Left kidney (tissue), 8 donors: ENCODE measurements at places on chromosomes 12 and 14.

DNA sequence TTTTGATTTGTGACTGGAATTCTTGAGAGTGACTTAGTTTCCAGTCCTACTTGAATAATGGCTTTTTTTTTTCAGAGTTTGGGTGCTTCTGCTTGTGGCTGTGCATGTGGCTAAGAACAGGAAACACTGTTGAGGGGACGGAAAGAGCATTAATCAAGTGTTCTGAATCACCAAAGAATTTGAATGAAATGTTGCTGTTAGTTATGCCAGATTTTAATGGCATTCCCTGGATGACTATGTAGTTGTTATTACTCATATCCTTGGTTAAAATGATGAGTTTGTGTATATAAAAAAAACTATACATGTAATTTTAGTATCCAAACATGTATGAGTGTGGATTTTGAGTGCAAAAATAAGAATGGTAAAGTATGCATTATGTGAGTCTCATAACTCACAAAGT lies 347.9 kb downstream of the BCAT1 start:
- DNase-seq = no peak

DNA sequence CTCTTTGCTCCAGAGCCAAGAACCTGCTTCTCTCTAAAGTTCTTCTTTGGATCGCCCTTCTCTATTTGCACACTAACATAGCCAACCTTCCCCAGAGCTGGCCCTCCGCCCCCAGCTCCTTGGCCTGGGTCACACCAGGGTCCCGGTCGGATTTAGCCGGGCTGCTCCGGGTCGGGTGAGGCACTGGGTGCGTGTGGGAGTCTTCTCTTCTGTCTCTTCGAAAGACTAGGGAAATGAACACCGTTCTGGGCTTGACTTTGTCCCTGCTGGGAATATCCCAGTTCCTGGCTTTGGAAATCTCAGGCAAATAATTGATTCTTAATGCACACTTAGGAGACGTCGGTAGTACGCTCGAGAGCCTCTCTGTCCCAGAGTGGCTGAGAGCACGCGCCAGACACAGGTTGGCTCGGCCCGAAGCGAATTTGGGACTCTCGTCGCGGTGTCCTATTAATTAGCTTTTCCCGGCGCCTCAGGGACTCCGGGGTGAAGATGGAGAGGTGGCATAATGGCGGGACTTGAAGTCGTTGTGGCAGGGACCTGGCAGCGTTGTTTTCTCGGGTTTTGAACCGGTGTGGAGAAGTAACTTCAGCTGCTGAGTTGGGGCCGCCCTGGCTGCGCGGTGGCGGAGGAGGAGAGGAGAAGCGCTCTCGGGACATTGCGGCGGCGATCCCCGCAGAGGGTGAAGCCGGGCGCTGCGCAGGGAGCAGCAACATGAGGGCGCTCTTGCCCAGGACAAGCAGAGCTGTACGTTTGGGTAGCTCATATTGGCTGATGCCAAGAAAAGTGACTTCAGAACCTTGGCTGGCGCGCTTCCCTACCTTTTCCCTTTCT lies 7.5 kb downstream of the FOXG1 start:
- DNase-seq = no peak

- no peak for DNase-seq
These were observed 71.7 kb downstream of the SCN8A start for GRCh38 chr12:51662728-51663154.

DNA sequence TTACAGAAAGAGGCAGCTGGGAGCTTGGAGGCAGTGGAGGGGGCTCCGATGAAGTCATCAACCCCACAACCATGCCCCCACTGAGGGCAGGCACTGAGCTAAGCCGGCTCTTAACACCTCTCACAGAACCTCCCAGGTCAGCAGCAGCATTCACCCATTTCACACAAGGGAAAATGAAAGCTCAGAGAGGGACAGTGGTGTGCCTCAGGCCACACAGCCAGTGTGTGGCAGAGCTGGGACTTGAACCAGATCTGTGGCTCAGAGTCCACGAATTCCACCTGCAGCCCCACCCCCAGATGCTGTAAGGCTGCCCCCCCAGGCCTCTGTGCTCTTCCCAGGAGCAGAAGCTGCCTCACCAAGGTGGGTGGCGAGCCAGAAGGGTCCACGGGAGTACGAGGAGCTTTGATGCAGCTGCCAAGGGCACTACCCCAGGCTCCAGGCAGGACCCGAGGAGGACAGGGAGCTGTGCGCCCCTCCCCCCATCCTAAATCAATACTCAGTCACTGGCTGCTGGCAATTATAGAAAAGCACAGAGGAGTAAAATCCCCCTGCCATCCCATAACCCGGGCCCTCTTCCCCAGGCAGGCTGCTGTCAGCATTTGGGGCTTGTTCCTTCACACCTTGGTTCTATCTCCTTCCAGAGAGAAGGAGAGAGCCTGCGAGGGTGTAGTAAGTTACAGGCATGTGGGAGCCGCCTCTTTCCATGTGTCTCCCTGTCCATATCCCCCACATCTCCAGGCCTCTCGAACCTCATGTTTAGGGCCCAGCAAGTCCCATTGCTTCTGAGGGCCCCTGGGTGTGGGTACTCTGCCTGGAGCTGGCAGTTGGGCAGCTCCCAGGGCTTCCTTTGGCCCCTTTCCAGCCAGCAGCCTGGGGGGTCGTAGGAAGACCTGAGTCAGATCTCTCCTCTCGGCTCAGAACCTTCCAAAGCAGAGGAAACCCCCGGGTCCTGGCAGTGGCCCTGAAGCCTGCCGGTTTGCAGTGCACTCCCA lies 47.6 kb downstream of the FAM222A start:
- no peak for DNase-seq

GRCh38 chr12:116726694-116727093 lies 11.2 kb downstream of the SPRING1 start:
- no peak for DNase-seq

GRCh38 chr12:22533155-22533554 lies 11.2 kb downstream of the C2CD5 start:
- no peak for DNase-seq

DNA sequence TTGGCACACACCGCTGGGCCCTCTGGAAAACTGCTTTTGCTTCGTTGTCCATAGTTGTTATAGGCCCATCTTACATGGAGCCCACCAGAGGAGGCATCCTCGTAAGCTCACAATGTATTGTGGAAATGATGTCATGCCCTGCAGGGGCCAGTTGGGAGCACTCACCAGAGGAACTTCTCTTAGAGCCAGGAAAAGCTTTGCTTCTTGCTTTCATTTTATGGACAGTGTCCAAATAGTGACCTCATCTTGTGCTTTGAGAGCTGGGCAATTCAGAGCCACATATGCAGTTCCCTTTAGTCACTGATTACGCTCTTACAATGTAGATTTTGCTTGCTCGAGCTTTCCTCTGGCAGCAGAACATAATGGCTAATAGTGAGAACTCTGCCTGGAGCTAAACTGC lies 275.6 kb downstream of the AACS start:
- peak; percentile 22 for DNase-seq

DNA sequence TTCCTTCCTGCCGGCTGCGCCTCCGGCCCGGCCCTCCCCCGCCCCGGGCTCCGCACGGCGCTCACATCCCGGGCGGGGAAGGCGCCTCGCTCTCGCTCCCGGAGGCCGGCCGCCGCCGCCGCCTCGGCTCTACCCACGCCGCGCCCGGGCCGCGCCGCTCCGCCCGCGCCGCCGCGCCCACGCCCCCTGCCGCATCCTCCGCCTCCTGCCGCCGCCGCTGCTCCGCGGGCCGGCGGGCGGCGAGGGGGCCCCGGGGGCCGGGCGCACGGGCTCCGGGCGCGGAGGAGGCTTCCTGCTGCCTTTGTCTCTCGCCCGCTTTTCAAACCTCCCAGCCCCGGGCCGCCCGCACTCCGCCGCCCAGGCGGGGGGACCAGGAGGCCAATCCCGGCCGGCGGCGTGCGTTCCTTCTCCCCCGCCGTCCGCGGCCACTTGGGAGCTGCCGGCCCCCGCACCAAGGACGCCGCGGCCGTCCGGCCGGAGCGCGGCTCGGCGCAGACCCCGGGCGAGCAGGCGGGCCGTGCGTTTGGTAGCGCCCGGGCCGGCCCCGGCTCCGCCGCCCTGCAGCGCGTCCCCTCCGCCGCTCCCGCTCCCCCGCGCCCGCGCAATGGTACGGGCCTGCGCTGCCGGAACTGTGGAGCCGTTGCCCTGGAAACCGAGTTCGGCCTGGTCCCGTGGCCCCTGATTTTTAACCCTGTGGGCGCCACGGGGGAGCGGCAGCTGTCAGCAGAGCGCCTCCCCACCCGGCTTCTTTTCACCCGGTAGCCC lies at the start of gene FBXL14:
Gene FBXL14, minus strand, starts transcription at position 321 of the 765 bp plus-strand sequence. CDS start 515 bp downstream, outside the sequence.
- peak; percentile 89 for DNase-seq

DNA sequence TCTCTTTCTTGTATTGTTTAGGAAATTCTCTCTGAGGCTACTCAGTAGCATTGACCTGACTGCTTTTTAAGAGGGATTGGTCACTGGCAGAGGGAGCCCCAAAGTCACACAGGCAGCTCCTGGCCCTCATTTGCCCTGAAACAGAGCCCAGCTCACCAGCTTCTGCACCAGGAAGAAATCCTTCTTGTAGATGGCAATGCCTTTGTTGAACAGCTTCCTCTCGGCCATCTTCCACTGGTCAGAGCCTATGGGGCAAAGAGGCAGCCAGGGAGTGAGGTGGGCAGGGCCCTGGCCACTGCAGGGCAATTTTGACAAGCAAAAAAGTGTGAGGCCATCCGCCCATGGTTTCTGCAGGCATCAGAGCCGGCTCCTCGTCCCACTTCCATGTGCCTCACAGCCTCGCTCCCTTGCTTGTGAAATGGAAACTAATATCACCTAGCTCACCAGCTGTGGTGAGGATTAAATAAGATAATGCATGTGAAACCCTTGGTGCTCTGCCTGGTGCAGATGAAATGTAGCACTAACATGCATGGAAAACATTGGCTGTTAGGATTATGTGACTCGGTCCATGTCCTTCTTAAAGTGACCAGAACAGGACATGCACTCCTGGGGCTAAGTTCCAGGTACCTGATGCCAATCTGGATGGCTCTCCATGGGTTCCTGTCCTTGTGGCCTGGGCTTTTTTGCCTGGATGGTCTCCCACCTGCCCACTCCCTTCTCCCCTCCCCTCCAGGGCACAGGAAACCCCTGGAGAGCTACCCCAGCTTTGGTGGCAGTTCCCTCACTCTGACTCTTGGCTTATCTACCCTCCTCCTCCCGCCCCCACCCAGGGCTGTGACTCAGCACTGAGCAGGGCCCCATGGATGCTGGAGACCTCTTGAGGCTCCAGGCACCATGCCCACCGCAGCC lies 11.2 kb upstream of the PNMA1 start:
- no peak for DNase-seq

GRCh38 chr12:2683283-2684025 lies 111.3 kb upstream of the FKBP4 start:
- no peak for DNase-seq

DNA sequence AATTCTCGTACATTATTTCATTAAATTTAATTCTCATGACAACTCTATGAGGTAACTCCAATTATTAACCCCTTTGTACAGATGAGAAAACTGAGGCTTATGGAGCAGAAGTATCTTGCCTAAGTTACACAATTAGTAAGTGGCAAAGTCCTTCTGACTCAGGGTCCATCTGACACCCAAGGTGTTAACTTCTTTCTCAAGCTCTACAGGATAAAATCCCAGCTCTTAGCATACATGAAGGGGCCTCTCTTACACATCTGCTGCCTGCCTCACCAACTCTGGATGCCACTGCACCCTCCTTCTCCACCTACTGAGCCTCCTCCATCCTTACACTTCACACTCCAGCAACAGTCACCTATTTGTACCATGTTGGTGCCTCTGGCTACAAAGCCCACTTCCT lies 4.3 kb upstream of the KRT72 start:
- DNase-seq = no peak

GRCh38 chr12:29103539-29103974 lies 45.5 kb upstream of the FAR2 start:
- no peak for DNase-seq

GRCh38 chr14:105084741-105085571 lies 19.7 kb upstream of the GPR132 start:
- DNase-seq = no peak
